ENCODE measurements at places on chromosomes 3 and 15.

DNA sequence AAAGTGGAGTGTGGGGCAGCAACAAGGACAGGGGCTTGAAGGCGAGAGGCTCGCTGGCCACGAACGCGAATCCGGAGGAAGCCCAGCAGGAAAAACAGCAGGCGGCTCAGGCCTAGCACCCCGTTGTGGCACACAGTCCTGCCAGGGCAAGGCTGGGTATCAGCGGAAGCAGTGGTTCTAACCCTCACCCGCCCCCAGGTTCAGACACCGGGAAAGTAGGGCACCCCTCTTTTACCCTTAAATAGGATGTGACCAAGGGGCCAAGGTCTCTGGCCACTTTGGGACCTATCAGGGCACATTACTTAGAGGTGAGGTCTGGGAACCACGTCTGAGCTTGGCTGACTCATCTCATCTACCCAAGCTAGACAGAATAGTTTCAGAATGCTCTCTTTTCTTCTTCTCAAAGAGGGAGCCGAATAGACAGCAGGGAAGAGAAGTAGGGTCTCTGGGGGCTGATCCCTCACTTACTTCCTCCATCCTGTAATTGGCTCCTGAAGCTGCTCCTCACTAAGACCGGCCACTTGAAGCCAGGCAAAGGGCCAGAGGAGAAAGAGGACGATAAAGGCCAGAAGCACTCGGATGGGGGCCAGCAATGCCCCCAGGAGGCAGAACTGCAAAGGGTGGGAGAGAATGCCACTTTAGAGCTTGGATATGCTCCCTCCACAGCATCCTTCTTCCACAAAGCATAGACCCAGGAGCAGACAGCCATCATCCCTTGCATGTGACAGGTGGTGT lies 1.7 kb downstream of the LPCAT4 start:
- no peak for DNase-seq

DNA sequence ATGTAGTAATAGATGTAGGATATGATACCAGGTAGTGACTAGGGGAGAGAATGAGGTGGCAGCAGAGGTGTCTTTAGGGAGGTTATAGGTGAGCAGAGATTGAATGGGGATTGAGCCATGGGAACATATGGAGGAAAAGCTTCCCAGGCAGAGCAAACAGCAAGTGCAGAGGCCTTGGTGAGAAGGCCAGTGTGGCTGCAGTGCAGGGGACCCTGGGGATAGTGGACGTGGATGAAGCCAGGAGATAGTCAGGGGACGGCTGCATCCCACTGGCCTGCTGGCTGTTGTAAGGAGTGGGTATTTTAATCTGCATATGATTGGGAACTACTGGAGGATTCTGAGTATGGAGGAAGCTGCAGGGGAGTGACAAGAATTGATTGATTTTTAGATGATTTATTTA lies 62.7 kb upstream of the TRAK1 start:
- no peak for DNase-seq

GRCh38 chr3:15795651-15796308 lies 2.0 kb downstream of the ANKRD28 start:
- no peak for DNase-seq

GRCh38 chr3:18758047-18758704 lies 333.0 kb upstream of the SATB1 start:
- DNase-seq: peak; percentile 80
